Suppressor macrophage (primary cell): ENCODE measurements at places on chromosomes 12 and 14.
A peak's percentile ranks its signal among the peaks of the same experiment; 100 is the strongest.

DNA sequence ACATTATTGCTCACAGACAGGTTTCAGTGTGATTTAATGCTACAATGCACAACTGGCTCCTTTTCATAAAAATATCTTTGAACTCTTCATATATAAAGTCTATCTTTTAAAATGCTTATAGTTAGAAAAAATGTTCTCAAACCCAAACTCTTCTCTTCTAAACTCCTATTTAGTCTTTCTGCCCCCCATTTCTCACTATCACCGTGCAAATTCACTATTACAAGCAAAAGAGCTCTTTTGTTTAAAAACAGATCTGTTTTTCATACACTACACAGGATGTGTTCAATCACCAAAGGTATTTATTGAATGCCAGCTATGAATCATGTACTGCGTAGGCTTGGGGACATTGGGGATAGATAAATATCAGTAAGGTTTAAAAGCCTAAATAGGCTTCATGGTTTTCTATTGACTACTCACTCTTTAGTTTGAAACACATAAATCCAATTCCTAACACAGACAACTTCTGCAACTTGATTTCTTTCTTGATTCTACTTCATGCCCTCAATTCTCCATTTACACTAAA lies 692.3 kb downstream of the C12orf50 start:
- DNase-seq: no peak

DNA sequence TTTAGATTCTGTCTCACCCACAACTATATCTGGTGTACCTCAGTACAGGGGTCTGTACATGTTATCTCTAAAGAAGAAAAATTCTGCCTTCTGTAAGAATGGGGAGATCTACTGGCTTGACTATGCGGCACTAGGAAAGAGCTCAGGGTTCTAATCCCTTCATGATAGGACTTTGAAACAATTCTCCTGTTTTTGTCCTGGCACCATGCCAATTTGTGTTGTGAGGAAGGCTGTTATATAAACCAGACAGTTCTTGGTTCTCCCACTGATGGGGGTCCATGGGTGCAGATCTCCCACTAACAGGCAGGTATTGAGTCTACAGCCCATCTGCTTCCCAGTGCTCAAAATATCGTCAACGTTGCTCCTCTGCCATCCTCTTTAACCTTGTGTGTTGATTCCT lies 883.7 kb downstream of the GALC start:
- no peak for DNase-seq

DNA sequence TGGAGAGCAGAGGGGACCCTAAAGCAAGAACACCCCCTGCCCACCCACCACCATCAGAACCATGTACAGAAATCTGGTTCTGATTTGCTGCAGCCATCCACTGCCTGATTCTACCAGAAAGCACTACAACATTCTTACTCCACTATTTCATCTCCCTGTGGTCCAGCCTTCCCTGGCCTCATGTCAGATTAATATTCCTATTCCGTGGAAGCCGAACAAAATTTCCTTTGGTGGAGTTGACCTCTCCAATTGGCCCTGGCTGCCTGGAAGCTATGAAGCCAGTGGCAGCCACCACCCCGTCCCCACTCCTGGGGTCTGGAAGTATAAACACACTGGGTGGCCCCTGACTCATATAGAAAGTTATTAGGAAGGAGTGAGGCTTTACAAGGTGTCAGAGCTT lies 60.2 kb downstream of the ANO2 start:
- no peak for DNase-seq

DNA sequence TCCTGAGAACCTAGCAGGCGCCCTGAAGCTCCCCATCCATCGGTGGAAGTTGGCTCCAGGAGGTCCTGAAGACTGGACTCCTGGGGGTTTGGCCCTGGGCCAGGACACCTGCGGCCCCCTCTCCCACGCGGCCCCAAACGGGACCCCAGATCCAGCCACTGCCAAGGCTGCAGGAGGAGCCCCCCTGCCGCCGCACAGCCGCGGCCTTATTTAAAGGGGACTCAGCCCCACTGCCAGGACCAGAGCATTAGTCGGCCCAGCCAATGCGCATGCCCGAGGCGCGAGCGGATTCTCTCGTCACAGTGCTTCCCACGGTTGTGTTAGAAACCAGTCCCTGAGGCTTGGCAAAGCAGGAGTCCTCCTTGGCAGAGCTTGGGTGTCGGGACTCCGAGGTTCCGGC lies 775.2 kb upstream of the ALG10B start:
- no peak for DNase-seq

GRCh38 chr12:83527810-83528209 lies 841.1 kb downstream of the TMTC2 start:
- no peak for DNase-seq

DNA sequence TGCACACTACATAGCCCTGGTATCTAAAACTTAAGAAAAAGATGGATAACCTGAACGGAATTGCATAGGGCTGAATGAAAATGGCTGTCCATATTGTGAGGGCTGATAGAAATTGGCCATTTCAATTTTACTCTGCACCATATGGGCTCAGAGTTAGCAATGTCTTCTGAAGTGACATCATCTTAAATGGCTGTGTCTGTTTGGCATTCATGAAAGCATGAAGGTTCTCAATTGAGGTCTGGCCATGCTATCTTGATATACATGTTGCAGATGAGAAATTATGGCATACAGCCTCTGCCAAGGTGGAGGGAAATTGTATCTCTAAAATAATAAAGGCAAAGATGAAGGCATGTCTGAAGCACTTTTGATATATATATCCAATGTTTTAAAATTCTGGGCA lies 226.0 kb upstream of the PDE3A start:
- no peak for DNase-seq

DNA sequence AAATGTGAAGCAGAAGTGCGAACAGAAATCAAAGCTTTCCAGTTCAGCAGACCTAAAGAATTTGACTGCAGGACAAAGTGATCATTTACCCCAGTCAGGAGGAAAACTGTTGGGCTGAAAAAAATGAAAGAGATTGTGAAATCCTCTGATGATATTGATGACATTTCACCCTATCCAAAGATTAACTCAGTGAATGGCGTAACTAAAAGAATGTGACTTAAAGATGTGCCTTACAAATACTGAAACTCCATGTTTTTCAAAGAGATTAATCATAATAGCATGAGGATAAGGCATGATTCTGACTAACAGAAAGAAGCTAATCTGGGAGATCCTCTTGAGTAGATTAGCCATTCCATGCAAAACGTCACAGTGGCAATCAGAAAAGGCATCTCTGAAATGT lies 225.6 kb downstream of the DUSP6 start:
- peak; percentile 72 for DNase-seq

DNA sequence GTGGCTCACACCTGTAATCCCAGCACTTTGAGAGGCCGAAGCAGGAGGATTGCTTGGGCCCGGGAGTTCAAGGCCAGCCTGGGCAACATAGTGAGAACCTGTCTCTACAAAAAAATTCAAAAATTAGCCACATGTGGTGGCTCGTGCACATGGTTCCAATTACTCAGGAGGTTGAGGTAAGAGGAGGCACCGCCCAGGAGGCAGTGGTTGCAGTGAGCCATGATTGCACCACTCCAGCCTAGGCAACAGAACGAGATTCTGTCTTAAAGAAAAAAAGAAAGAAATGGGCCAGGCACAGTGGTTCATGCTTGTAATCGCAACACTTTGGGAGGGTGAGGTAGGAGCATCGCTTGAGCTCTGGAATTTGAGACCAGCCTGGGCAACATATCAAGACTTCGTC lies 33.5 kb downstream of the MAP1LC3B2 start:
- DNase-seq: peak; percentile 49

GRCh38 chr14:31380106-31380505 lies 40.2 kb downstream of the HEATR5A start:
- DNase-seq: no peak

DNA sequence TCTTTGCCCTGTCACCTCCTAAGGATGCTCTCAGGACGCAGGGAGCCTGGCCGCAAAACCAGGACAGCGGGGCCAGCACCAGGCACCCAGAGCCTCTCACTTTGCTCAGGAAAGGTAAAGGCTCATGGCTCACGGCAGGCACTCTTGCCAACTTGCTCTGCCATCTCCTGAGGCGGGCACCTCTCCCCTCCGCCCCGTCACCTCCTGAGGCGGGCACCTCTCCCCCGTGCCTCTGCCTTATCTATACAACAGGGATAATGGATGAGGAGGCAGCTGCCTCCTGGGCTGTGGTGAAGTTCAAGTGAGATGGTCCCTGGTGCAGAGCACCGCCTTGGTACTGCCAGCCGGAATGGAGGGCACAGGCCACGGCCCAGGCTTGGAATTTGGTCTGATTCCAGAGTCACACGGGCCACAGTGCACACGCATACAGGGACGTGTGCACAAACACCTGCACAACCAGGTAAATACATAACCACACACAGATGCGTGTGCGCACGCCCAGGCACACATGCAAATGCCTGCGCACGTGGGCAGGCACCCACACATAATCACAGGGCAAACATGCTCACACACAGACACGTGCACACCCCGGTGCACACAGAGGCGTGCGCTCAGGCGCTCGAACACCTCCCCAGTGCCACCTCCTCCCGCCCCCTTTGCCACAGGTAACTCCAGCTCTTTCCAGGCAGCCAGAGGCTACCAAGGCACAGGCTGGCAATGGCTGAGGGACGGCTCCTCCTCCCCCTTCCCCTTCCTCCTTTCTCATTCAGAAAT lies 11.6 kb downstream of the DEGS2 start:
- DNase-seq: no peak

GRCh38 chr12:122929812-122930211 lies 33.9 kb upstream of the VPS37B start:
- DNase-seq: no peak

- no peak for DNase-seq
Measured at GRCh38 chr12:120254809-120255208, 10.7 kb downstream of the PXN start.

DNA sequence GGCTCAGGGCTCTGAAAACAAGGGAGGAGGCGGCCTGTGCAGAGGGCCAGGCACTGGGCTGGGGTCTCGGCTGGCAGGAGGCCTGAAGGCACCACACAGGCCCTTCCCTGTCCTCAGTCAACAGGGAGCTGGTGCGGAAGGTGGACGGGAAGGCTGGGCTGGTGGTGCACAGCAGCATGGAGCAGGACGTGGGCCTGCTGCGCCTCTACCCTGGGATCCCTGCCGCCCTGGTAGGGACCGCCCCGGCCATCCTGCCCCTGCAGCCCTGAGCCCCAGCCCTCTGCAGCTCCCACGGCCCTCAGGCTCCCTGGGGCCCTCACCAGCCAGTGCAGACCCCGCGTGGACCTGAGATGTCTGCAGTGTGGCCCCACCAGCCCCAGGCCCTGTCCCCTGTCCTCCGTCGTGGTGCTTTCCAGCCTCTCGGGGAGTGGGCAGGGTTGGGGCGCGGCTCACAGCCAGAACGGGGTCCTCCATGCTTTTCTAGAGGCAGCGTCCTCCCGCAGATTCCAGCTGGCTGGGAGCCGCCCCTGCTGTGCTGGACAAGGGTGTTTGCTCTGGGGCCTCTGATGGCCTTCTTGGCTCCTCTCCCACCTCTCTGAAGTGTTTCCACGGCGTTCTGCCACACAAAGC lies 18.1 kb downstream of the ASPG start:
- no peak for DNase-seq

DNA sequence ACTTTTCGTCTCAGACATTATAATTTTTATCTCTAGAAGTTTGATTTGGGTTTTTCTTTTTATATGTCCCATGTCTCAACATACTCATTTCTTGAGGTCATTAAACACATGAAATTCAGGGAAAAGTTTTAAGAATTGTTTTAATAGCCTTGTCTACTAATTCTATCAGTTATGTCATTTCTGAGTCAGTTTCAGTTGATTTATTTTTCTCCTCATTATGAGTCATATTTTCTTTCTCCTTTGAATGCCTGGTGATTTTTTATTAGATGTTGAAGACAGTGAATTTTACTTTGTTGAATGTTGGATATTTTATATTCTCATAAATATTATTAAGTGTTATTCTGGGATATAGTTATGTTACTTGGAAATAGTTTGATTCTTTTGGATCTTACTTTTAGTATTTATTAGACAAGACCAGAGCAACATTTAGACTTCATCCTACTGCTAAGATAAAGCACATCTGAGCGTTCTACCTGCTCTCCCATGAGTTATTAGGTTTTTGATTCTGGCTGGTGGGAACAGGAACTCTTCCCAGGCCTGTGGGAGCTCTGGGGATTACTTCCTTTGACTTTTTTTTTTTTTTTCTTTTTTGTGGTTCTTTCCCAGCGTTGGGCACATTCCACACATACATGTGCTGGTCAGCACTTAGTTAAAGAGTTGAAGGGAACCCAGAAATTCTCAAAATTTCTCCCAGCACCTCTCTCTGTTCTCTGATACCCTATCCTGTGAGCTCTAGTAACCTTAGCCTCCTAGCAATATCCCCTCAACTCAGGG lies 1157.7 kb downstream of the BCL11B start:
- DNase-seq: no peak

DNA sequence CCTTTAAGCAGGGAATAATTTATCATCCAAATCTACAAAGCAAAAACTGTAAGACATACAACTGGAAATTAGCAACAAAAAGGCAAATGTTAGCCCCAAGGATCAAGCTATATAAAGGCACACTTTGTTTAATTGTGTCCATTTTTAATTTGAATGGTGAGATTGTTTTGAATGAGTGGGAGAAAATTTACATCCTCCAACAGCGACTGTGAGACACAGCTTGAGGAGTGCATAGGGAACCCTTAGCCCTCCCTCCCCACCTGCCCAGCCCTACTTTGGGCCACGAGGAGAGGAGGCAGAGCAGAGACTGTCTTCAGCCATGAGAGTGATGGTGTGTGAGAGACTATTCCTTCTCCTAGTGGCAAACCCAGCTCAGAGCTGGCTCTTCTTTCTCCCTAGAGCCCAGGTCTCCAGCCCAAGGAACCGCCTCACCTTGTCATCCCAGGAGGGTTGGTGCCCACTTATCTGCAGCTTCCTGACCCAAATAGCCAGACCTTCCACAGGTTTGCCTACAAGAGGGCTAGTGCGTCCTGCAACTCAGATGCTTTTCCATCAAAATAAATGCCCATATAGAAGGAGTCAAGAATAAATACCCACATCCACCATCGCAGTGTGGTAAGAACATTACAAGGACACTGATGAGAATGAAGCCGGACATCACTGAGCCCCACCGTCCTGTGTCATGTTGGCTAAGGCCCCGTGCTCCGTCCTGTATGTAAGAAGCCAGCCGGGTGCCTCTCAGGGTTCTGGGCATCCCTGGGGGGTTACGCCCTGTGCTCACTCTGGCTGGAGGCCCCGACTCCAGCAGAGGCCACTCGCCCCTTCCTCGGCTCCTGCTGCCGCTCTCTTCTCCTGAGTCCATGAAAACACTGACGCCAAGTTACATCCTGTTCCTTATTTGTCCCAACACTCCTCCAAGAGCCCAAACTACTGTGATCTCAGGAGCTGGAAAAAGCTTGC lies 36.4 kb upstream of the C14orf180 start:
- DNase-seq: no peak
